ENCODE measurements at places on chromosomes 6 and 20.

DNA sequence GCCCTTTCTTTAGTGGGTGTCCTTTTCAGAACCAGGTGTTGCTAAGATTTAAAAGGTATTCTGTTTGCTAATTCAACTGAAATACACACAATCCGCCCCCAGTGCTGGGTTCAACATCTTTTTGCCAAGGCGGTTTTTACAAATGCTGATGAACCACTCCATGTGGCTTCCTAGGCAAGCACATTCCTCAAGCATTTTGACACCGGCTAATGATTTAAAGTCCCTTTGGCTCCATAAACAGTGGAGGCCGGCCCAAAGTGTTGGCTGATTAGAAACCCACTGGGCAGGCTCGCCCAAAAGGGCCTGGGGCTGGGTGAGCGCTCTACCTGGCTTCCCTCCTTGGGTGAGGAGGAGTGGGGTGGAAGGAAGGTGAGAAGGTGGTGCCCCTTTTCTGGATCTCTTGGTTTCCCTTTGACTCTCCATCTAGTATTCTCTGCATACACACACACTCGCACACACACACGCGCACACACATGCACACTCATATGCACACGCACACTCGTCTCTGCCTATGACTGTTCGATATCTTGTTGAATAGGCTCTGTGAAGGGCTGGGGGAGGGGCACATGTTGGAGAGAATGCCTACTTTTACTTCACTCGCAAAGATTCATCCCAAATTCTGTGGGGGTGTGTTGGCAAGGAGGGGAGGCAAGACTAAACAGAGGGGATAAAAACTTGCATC, 66.7 kb upstream of the ARMC2 start:
- DNase-seq: peak; percentile 18

- no peak for DNase-seq
Observed at GRCh38 chr6:39314273-39314795, at the start of gene KCNK17. KCNK17 (minus strand) TSS chr6:39314419; CDS start chr6:39314320, 99 bp downstream.

GRCh38 chr6:23409531-23409930, 716.5 kb upstream of the NRSN1 start:
- no peak for DNase-seq

GRCh38 chr6:149089510-149089909, 228.0 kb upstream of the TAB2 start:
- DNase-seq: no peak

DNA sequence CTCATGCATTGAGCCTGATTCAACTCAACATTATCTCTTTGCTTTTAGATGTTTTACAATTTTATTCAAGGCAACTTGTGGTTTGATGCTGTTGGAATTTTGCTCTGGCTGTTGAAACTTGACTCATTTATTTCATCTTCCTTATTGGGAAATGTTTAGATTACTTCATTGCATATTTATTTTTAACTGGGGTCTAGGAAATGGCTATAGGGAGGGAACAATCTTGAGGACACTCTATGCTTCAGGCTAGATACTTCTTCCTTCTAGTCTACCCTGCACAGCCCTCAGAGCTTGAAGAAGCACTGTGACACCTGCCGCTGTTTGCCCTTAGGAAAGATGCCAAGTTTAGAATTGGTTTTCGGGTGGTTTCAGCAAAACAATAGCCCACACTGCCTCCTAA, 183.4 kb downstream of the ADGRG6 start:
- peak; percentile 35 for DNase-seq

DNA sequence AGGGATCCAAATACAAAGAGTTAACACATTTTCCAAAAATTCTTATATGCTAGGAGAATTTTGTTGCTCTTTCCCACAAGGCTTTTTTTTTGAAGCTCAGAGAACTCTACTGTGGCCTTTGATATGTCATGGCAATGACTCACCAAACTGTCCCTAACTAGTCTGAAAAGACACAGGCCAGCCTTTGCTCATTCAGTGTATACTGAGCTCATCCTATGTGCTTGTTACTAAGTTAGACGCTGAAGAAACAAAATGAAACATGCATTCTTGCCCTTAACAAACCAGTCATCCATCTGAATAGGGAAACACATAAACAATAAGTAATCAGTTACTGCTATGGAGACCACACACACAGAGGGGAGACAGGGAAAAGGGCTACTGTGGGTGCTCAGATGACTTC, 291.8 kb downstream of the FOXC1 start:
- peak; percentile 37 for DNase-seq

DNA sequence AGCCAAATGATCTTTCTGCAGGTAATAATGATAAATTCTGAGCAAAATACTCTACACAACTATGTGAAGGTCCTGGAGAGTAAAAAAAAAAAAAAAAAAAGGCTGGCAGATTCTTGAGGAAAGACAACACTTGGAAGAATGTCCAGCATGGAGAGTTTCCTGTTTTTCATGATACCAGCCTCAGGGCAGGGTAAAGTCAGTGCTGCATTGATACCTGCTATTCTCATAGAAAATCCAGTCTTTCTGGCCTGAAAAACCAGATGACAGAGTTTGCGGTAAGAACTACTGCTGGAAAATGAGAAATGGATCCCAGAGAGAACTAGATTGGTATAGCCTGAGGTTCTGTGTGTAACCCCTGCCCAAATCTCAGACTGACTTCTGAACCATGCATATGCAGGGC, 89.1 kb downstream of the AFG1L start:
- DNase-seq: no peak

DNA sequence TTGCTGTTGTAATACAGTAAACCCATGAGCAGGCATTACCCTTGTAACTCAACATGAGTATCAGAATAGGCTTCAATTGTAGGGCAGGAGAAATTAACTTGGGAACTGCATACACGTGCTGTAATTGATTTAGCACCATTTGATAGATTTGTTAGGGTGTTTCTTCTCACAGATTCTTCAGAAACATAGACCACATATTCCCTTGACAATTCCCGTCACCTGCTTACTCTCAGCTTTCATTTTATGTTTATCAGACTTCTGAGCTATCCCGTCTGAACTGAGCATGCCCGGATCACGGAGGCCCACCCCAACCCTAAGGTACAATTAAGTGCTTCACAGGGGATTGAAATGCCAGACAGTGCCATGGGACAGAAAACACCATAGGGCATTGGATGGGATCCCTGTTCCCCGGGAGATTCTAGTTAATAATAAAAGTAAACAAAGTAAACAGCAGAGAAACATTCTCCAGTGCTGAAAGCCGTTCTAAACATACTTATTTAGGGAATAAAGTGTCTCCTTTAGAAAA, 179.7 kb downstream of the PHACTR1 start:
- no peak for DNase-seq

DNA sequence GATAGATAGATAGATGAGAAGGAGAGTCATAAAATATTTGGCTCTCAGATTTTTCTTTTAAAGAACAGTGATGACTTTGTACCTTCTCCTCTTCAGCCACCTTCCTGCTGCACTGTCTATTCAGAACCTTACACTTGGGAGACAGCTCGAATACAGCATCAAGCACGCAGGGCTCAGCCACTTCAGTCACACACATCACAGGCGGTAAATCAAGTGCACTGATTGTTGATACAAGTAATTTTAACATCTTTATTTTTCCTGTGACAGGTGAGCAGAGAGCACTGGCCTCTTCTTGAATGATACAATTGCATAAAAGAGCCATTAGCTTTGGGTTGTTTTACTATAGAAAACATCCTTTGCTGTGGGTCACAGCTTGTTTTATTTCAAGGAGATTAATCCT, 1118.5 kb upstream of the EYS start:
- DNase-seq: no peak

- peak; percentile 10 for DNase-seq
Observed at GRCh38 chr6:133130863-133131262, 110.3 kb upstream of the EYA4 start.

GRCh38 chr6:110399219-110400071, 15.9 kb downstream of the DDO start:
- DNase-seq: no peak

DNA sequence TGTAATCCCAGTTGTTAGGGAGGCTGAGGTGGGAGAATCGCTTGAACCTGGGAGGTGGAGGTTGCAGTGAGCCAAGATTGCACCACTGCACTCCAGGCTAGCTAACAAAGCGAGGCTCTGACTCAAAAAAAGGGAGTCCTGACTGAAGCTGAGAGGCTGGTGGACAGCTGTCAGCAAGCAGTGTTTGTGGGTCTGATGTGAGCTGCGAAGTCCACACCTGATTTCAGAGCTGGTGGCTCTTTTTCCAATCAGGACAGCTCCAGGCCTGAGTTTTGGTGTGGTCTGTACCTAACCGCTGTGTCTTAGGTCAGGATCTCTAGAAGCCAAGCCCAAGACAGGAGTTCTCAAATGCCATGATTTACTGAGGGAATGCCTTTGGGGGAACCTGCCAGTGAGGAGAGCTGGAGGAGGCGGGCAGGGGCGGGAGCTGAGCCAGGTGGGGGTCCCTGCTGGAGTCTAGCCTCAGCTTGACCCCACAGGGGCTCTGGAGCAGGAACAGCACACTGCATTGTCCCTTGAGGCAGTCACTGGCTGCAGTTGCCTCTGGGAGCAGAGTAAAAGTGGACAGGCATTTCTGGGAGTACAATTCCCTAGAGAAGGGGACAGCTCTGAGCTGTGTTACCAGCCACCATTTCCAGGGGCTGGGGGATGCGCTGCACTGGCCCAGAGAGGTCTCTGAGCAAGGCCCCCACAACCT, 5.0 kb downstream of the GFRA4 start:
- DNase-seq: no peak

- no peak for DNase-seq
Observed at GRCh38 chr20:61749406-61750075, 316.1 kb downstream of the TAF4 start.
